Fibroblast of mammary gland (primary cell): ENCODE measurements at places on chromosomes 7 and 10.

DNA sequence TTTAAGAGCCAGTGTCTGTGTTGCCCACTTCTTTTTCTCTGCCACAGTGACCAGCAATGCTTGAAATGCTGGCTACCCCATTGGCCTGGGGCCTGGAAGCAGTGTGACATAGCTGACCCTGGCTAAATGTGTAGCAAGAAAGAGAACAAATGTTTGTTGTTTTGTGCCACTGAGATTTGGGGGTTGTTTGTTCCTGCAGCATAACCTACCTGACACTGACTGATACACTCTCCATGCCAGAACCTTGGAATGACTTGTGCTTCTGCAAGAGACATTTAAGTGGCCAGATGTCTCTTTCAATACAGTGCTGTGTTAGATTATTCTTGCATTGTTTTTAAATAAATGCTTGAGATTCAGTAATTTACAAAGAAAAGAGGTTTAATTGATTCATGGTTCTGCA, 411.5 kb downstream of the TYW1 start:
- DNase-seq = no peak

- peak; percentile 15 for DNase-seq
Measured at GRCh38 chr7:101410743-101411507, 48.2 kb downstream of the COL26A1 start.

DNA sequence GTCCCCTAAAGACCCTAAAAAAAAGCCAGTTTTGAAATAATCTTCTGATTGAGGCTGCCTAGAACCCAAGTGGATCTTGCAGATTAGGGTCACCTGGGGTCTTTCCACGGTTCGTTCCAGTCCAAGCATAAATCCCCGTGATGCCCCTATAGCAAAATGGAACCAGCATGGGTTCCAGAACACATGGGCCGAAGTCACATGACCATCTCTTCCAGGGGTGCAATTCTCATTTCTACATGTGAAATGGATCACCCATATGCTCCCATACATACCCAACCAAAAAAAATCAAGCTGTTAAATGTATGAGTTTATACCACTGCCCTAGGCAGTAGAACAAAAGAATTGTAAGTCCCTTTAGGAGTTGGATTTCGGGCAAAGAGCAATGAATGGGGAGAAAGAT, 245.4 kb downstream of the SKIDA1 start:
- DNase-seq = no peak

DNA sequence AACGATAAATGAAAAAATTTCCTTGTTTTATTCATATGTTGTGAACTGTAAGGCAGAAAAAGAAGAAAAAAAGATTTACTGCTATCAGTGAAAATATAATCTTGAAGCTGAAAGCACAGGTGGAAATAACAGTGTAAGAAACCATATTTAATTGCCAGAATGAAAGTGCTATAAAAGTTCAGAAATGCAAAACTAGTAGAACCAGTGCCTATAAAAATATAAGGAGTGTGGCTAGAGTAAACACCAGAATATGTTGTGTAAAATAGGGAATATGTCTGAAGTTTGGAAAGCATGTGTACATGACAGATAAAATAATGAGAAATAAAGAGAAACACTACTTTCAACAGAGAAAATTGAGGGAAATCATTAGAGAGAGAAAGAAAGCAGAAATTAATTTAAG, 350.5 kb upstream of the NPSR1 start:
- DNase-seq = no peak

DNA sequence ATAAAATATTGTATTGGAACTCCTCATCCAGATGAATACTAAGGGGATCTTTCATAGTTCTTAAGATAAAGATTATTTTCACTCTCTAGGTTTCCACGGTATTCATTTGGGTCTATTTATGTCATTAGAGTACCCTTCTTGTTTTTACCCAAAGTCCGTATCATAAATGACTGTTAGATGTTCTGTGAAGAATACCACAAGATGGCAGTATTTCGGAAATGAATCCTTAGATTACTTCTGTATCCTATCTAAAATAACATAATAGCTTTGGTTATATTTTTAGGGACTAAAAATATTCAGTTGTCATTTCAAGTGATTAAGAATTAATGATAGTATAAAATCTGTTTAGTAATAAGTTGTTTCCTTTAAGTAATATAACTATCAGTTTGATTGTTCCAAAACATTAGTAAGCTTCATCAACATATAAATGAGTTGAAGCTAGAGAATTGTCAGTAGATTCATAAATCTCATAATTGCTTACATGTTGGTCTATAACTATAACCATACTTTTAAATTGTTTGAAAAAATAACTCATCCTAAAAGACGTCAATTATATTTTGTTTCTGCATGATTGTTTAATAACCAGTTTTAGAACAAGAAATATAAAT, 337.5 kb upstream of the KCND2 start:
- DNase-seq = peak; percentile 76

DNA sequence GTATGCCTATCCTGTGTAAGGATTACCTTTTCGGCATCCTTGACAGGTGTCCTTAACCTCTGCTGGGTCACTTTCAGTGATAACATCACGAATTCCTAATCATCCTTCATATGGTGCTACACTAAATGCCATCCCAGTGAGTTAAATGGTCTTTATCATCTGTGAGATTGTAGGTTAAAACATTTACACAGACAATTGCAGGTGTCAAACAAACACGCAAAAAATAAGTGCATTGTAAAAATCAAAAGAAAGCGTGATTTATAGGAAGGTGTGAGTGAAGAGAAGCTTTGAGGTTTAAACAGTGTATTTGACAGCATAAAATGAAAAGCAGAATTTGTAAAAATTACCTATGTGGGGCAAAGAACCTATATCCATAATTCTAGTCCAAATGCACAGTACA, 111.5 kb upstream of the IFRD1 start:
- DNase-seq = no peak

GRCh38 chr10:97886286-97886685, 36.6 kb downstream of the GOLGA7B start:
- DNase-seq = no peak

DNA sequence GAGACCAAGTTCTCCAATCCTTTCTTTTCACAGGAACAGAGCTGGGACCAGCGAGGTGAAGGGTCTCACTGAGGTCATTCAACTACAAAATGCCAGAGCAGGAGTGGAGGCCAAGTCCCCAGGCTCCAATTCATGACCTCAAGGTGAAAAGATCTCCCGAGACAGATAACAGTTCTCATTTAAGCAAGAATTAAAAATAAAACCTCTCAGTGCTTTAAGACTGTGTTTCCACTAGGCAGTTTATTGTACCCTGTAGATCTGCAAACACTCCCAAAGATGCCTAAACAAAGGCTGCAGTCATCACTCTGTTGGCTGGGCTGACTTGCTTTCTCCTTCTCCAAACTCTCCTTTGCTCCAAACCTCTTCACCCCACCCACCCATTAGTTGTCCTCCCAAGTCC, 74.8 kb upstream of the CXCL12 start:
- DNase-seq = no peak

GRCh38 chr10:119189811-119190282, 11.2 kb upstream of the PRDX3 start:
- DNase-seq = no peak

DNA sequence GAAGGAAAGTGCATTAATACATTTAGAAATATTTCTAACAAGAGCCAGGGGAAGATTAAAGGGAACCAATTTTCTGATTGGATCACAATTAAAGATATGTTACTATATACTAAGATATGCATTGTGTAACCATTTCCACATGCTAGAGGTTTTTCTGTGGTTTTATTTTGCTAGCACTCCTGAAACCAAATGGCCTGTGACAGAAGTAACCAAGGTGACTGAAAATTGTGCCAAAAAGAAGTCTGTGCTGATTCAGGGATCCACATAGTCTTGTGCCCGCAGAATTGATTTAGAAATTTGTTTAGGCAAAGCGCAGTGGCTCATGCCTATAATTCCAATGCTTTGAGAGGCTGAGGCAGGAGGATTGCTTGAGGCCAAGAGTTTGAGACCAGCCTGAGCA, 1.8 kb downstream of the CC2D2B start:
- DNase-seq = no peak

DNA sequence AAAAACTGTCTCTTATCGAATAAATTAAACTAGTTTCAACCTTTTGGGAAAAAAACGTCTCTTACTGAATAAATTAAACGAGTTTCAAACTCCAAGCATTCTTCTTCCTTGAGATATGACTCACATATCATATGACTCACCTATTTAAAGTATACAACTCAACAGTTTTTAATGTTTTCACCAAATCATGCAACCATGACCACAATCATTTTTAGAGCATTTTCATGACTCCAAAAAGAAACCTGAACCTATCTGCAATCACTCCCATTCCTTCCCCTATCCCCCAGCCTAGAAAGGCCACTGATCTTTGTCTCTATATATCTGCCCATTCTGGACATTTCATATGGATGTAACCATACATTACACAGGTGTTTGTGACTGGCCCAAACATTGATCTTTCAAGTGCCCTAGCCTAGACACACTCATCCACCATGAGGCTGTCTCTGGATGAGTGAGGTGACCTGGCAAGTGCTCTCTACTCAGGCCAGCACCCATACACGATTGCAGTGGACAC, 115.3 kb downstream of the PIP4K2A start:
- peak; percentile 81 for DNase-seq

GRCh38 chr10:42652858-42653257, 14.5 kb upstream of the ZNF33B start:
- no peak for DNase-seq

DNA sequence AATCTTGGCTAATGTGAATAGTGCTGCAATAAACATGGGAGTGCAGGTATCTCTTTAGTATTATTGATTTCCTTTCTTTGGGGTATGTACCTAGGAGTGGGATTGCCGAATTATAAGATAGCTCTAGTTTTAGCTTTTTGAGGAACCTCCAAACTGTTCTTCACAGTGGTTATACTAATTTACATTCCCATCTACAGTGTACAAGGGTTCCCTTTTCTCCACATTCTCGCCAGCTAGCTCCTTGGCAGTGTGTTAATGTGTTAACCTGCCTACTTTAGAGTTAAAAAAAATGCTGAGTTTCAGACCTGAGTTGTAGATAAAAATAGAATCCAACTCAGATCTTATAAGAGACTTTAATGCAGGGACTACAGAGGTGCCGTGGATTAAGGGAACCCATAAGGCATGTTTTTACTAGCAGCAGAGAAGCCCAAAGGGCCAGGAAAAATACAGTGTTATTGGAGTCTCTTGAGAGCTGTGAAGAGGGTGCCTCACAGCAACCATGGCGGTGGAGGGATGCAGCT, 35.4 kb downstream of the CDK13 start:
- no peak for DNase-seq

GRCh38 chr10:26310361-26310760, 93.8 kb downstream of the GAD2 start:
- no peak for DNase-seq

DNA sequence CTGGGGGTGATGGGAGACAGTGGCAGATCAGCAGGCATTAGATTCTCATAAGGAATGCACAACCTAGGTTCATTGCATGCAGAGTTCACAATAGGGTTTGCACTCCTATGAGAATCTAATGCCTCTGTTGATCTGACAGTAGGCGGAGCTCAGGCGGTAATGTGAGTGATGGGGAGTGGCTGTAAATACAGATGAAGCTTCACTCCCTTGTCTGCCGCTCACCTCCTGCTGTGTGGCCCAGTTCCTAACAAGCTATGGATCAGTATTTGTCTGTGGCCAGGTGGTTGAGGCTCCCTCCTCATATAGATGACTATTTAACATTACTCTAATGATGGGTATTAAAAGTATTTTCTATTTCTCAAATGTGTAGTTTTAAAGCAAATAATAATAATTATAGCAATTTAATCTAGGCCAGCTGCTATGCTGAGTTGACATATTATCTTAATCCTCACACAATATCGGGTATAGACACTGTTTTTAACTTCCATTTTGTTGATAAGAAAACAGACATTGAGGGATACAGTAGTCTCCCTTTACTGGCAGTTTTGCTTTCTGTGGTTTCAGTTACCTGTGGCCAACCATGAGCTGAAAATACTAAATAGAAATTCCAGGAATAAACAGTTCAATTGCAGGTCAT, 39.9 kb downstream of the KIF20B start:
- DNase-seq = no peak

GRCh38 chr7:131610007-131610406, 53.6 kb upstream of the PODXL start:
- no peak for DNase-seq

DNA sequence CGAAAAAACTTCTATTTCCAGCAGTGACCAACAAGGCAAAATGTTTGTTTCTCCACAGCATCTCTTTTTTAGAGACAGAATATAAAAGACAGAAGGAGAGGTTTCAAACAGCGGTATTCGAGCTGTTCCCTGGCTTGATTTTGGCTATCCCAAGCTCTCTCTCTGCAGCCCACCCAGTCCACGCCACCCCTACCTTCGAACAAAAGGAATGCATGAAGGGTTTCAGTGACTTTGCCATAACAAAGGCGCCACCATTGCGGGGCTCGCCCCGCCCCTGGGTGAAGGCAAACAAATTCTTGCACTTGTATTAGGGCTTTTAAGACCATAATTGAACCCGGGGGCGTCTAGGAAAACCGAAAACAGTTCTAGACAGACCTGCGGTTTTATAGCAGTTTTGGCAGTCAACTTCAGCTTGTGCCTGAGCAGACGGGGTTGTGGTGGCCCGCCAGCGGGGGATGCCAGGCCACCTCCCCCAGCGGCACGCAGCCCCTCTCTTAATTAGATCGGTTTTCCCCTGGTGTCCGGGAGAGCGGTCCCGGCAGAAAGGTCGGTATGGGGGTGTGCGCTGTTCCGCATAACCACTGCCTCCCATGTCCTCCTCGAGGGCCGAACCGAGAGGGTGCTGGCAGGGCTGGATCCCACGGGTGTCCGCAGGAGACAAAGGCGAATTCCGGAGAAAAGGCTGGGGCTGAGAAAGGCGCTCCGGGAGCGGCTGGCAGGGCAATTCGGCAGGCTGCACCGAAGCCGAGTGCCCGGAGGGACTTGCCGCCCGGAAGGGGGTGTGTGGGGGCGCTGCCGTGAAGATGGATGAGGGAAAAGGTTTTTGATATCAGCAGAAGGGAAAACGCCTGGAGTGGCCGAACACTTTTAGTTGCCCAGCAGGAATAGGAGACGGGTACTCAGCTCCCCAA, 2.7 kb upstream of the HOXA11 start:
- no peak for DNase-seq

GRCh38 chr7:125563964-125564529, 634.4 kb upstream of the POT1 start:
- DNase-seq = no peak

DNA sequence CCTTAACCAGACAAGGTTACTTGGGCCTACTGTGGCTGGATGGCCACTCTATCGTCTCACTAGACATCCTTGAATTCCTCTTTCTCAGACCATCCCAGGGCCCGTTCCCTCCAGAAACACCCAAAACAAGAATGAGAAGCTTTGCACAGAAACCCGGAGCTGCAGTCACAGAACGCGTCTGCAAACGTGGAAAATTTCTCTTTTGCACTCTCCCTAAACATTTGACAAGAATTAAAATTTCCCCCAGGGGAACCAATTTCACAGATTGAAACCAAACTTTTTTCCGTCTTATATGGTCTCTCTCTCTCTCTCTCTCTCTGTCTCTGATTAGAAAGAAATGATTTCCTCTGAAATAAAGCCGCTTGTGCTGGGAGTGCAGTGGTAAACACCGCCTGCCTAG, 120.7 kb downstream of the MKX start:
- no peak for DNase-seq
